ENCODE measurements at places on chromosomes 4 and X.
A peak's percentile ranks its signal among the peaks of the same experiment; 100 is the strongest.

- DNase-seq: no peak
These were observed 481.0 kb downstream of the SPRY1 start for GRCh38 chr4:123877551-123877950.

DNA sequence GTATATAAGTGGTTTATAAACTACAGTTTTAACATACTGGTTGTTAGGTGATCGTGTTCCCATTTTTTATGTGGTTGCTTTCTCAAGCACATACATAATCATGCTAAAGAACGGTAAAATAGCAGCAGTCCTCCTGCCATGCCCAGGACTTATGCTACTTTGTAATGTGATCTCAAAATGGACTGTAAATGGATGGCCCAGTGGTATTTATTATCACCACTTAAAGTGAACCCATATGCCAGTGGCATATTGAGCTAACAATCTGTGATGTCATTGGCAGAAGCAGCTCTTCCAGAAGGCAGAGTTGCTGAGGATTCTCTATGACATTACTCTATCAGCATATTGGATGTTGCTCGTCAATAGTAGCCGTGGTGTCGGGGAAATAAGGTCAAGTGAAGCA, 28.6 kb downstream of the ANK2 start:
- peak; percentile 41 for DNase-seq

DNA sequence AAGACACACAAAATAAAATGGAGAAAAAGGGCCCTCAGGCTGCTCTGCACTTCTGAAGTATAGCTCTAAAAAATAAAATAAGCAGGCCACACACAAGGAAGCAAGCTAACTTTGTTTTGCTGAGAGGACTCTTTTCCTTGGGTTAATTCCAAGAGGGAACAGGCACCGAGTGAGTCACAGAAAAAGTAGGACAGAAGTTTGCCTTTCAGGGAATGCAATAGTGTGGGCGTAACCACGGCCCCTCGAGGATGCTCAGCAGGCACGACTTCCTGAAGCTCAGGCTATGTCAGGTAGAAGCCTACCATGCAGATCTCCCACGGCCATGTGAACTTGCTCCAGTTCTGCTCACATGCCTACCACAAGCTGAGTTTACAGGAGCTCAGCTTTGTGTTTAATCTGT, 22.1 kb downstream of the PPP1R2C start:
- DNase-seq: no peak

- DNase-seq: no peak
These were observed 2430.3 kb downstream of the PCDH7 start for GRCh38 chr4:33150525-33150910.

GRCh38 chr4:53608649-53609048, 17.4 kb upstream of the LNX1 start:
- DNase-seq: no peak

- no peak for DNase-seq
These were observed 95.9 kb upstream of the RPS6KA3 start for GRCh38 chrX:20362268-20363267.

DNA sequence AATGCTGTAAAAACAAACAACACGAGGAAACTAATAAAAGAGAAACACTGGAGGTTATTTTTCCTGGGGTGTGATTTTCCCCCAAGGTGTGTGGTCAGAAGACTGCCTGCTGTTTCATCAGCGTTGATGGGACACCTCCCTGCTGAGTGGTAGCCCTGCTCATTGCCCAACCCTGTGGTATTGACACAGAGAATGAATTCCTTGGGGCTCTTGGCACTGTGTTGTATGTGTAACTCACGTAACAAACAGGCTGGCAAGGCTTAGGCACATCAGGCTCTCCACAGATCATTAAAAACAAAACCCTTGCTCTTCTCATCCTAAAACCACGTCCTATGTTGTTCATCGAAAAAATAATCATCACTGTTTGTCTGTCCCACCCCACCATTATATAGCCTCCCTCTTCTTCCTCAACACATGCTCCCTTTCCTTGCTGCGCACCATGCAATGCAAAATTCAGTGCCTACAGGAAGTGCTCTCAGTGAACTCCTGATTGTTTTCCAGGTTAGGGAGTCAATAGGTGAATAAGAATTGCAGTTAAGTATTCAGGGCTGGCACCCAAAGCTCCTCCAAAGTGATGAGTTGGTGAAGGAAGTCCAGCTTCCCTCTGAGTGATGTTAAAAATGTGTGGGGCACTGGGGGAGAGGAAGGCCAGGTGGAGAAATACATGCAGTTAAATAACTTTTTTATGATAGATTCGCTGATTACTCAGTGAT, 11.4 kb upstream of the PUDP start:
- no peak for DNase-seq

- no peak for DNase-seq
These were observed 7.6 kb upstream of the DUSP9 start for GRCh38 chrX:153639177-153640044.

- no peak for DNase-seq
These were observed 9.2 kb upstream of the ANXA3 start for GRCh38 chr4:78542373-78542772.

DNA sequence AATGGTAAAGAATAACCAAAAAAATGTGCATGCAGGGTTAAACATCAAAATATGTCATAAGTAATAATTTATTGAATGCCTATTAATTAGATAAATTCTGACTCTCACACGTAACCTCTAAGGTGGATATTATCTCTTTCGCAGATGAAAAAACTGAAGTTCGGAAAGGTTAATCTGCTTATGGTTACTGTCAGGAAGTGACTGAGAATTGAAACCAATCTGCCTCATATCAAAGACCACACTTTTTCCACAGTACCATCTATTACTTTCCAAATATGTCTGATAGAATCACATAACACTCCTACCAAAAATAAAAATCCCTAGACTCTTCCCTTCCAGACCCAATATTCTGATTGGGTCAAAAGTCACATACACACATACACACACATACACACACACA, 6.2 kb downstream of the CHIC2 start:
- DNase-seq: no peak

DNA sequence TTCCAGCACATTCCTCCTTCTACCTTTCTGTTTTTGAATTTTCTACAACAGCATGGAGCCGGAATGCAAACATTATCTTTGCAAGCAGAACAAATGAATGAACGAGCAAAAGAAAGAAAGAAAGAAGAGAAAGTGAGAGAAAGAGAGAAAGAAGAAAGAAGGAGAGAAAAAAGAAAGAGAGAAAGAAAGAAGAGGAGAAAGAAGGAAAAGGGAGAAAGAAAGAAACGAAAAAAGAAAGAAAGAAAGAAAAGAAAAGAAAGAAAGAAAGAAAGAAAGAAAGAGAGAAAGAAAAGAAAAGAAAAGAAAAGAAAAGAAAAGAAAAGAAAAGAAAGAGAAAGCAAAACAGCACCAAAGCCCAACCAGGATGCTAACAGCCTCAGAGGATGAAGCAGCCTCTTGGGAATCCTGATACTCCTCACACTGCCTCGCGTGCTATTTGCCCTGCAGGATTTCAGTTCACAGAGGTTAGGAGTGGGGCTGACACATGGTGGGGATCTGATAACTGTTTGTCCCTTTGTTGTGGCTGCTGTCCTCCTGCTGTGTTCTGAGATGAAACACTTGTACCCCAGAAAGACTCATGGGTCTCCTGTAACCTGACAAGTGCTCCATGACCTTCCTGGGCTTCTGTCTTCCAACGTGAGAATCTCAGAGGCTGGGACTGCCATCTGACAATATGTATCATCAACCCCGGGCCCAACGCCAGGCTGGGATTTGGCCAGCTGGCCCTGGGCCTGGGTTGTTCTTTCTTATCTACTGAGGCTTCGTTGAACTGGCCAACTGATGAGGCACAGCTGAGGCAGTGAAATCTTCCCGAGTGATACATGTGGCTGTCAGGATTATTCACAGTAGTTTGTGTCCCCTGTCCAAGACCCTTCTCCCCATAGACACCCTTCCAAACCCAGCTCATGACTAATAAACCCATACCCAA, 61.0 kb downstream of the SEPSECS start:
- DNase-seq: no peak

- no peak for DNase-seq
These were observed 508.6 kb upstream of the EPHA5 start for GRCh38 chr4:66178906-66179305.

DNA sequence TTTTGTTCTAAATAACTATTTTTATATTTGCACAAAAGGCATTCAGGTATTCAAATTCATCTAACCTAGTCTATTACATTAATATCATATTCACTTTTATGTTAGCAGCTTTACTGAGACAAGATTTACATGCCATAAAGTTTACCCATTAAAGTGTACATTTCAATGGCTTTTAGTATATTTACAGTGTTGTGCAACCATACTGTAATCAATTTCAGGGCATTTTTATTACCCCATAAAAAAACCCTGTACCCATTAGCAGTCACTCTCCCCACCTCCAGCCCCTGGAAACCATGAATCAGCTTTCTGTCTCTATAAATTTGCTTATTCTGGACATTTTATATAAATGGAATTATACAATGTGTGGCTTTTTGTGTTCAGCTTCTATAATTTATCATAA, 95.9 kb upstream of the IL1RAPL1 start:
- DNase-seq: no peak

GRCh38 chr4:155822572-155822971, 43.5 kb downstream of the ASIC5 start:
- DNase-seq: no peak

Data from NCI-H187 treated with DMSO at 0.1 percent for 48 hours (cell line).